ENCODE measurements at places on chromosomes 16 and 17.

DNA sequence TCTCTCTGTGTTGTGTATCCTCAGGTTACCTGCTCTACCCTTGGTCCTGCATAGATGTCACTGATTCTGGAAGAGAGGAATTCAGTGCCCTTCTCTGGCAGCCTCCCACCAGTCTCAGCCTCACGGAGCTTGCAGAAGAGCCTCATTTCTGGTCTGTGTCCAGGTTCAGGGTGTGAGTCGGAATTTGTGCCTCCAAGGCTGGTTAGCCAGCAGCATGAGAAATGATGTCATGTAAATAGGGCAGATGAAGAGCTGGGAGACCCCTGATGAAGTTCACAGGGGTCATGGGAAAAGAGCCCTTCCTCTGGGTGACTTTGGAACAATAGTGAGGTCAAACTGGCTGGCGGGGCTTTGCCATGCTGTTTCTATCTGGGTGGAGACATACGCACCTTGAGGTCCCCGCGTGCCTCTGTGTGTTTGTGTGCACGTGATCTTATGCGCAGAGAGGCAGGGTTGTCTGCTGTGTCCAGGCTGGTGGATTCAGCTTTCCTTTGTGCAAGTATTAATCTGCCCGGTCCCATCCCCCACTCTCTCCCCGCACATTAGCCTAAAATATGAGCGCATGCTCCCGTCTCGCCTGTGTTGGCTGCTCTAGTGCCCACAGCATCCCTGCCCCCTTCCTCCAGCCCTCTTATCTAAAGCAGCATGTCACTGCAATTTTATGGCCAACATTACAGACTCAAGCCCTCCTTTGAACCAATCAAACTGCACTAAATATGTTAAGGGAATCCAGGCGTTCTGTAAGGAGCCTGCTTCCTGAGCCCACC lies 256.3 kb upstream of the ZFHX3 start:
- no peak overlapping the region for H3K4me3 ChIP-seq
- no peak overlapping the region for H3K27ac ChIP-seq
- H3K36me3 ChIP-seq, result no peaks in the 10 kb centered on the region
- no peaks in the 10 kb centered on the region for H3K4me1 ChIP-seq

GRCh38 chr17:62140836-62141235 lies 75.8 kb upstream of the MED13 start:
- H3K4me1 ChIP-seq, result no peaks in the 10 kb centered on the region
- no peak overlapping the region for H3K27ac ChIP-seq
- DNase-seq, result no peak
- H3K27me3 ChIP-seq, result peaks cover 40% of the 10 kb centered on the region
- H3K4me3 ChIP-seq, result no peak overlapping the region
- no peaks in the 10 kb centered on the region for H3K36me3 ChIP-seq

DNA sequence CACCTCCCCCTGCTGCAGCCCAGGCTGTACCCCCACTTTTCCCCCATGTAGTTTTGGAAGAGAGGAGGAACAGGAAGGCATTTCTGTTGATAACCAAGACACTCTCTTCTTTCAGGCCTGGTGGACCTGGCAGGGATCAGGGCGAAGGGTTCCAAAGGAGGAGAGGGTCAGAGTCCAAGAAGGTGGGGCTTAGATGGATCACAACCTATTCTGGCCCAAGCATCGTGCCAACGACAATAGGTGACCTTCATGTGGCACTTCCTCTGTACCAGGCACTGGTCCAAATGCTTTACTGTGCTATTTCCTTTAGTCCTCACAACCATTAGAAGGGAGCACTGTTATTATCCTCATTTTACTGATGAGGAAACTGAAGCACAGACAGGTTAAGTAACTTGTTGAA lies 84.3 kb downstream of the TMEM132E start:
- no peak overlapping the region for H3K4me3 ChIP-seq
- H3K4me1 ChIP-seq, result peaks cover 10% of the 10 kb centered on the region
- H3K27me3 ChIP-seq, result peaks cover 4% of the 10 kb centered on the region
- DNase-seq, result no peak
- H3K27ac ChIP-seq, result no peak overlapping the region

- no peak for DNase-seq
- no peaks in the 10 kb centered on the region for H3K36me3 ChIP-seq
- H3K4me1 ChIP-seq, result no peaks in the 10 kb centered on the region
- no peak overlapping the region for H3K4me3 ChIP-seq
Measured at GRCh38 chr17:13135506-13135905, 117.7 kb upstream of the ELAC2 start.

DNA sequence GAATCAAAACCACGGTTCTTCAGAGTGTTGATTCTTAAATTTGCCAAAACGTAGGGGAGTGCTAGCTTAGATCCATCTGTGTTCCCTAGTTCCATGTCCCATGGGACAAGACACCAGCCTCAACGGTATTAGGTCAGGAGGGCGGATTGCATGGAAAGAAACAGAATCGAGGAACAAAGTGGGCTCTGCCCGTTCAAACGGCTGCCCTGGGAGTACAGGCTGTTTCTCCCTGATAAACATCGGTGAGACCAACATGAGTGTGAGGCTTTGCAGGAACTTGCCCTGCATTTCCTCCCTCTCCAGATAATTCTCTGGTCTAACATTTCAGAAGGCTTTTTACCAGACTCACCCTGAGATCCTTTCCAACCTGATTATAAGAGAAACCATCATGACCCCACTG lies 82.2 kb downstream of the MRM3 start:
- H3K27ac ChIP-seq, result no peak overlapping the region
- H3K4me1 ChIP-seq, result no peaks in the 10 kb centered on the region
- no peak for DNase-seq
